HS-5 (cell line): ENCODE measurements at places on chromosomes 6 and 20.

DNA sequence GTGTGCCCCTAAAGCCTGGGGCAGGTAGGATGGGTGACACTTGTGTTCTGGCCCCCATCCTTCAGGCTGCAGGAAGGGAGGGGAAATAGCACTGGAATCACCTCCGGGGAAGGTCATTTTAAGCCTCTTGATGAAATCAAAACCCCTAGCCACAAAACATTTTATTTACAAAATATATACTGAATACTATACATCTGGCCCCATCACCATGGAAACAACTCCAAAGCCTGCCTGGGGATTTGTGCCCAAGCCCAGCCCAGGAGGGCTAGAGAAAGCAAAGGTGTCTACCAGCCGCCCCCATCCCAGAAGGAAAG, 2.6 kb downstream of the SMIM29 start:
- no peak for DNase-seq

DNA sequence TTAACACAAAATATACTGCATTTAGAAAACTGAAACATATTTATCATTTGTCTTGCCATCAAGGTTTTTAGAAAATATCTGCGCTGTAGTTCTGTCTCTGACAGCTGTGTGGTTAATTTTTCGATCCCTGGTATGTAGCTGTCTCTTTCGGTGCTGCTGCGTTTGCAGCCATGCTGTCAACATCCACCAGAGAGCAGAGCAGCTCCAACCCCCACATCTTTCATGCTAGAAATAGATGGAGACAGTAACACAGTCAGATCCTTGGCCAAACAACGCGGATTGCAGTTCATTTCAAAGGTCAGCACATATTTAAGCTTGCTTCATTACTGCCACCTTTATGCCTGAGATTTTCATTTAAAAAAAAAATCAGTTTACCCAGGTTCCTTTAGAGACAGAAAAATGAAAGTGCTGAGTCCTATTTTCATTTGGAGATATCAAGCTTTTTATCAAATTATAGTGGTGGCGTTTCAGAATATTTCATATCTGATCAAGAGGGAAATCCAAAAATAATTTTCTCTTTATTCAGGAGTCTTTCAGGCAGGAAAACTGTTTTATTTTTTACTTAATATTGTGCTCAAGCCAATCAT, 157.7 kb upstream of the MMS22L start:
- DNase-seq: peak; percentile 18

DNA sequence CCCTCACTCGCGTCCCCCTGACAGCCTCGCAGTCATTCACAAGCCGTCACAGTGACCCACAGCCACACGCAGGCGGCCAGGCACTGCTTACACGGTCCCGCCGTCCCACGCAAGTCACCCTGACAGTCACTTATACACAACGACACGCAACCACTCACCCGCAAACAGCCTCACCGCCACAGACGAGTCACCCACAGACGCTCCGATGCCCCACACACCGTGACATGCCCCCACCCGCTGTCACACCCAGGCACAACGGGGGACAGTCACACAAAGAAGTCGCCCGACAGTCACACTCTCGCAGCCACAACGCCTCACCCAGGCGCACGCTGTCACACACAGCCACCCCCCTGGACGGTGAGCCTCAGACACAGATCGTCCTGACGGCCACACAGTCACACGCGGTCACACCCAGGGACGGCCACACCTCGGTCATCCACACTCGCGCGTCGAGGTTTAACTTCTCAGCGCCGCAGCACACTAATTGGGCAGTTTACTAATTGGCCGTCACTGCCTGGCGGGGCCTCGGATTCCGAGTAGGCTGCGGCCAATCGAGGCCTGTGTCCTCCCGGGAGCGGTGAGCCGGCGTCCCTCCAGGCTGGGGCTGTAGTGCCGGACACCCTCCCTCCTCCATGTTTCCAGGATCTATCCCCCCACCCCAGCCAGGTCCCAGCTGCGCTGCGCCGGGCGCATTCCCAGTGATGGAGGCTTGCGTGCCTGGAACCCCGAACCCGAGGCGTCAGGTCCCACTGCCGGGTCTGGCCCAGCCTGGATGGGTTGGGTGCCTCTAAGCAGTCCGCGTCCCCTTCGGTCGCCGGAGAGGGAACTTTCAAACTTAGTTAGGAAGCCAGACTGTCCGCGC, 790 bp downstream of the TOX2 start:
- DNase-seq: no peak

DNA sequence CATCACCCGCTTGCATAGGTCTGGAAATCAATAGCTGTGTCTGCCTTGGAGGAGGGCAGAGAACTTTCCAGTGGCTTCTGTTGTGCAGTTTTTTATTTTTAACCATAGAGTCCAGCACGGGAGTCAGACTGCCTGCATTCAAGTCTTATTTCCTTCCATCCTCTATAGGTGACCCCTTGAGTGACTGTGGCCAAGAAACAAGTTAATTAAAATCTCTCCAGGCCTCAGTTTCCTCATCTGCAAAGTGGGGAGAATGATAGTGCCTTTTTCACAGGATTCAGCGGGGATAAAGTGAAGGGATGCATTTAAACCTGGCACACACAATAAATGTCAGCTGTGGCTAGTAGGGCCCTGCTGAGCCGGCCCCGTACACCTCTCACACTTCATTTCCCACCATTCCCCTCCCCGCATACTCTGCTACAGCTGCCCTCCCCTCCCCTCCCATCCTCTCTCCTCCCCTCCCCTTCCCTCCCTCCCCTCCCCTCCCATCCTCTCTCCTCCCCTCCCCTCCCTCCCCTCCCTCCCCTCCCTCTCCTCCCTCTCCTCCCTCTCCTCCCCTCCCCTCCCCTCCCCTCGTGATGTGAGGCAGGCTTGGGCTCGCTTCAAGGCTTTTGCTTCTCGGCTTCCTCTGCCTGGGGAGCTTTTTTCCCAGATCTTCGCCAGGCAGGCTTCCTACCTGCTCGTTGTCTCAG, 150.5 kb downstream of the TFAP2C start:
- no peak for DNase-seq

- no peak for DNase-seq
These were observed 2.6 kb downstream of the TCF15 start for GRCh38 chr20:607476-607875.
